ENCODE measurements at places on chromosomes 7 and 10. TPM values are rescaled to one million over a fixed set of nuclear protein-coding genes. Genes with fewer than 3 reads are reported as not detected.

GRCh38 chr7:116726149-116726548 is 54.2 kb downstream of the MET start:
- H3K27me3 ChIP-seq, result no peaks in the 10 kb centered on the region
- H3K4me3 ChIP-seq, result no peak overlapping the region
- no peak overlapping the region for H3K27ac ChIP-seq
- no peaks in the 10 kb centered on the region for H3K36me3 ChIP-seq

Gene PNLIPRP1
- total RNA-seq, result not detected

Gene RHOBTB1
- total RNA-seq, result 24.8 TPM

- H3K4me1 ChIP-seq, result no peaks in the 10 kb centered on the region
- no peaks in the 10 kb centered on the region for H3K36me3 ChIP-seq
Observed at GRCh38 chr10:124302951-124303505, 115.7 kb downstream of the OAT start.

Gene HKDC1
- not detected for total RNA-seq

Gene UTF1
- 12.2 TPM for total RNA-seq

GRCh38 chr10:47092831-47093230 is 181.6 kb downstream of the PTPN20 start:
- no peak for DNase-seq
- H3K4me1 ChIP-seq, result no peaks in the 10 kb centered on the region
- H3K27ac ChIP-seq, result no peak overlapping the region
- no peak overlapping the region for H3K4me3 ChIP-seq
- H3K36me3 ChIP-seq, result no peaks in the 10 kb centered on the region

DNA sequence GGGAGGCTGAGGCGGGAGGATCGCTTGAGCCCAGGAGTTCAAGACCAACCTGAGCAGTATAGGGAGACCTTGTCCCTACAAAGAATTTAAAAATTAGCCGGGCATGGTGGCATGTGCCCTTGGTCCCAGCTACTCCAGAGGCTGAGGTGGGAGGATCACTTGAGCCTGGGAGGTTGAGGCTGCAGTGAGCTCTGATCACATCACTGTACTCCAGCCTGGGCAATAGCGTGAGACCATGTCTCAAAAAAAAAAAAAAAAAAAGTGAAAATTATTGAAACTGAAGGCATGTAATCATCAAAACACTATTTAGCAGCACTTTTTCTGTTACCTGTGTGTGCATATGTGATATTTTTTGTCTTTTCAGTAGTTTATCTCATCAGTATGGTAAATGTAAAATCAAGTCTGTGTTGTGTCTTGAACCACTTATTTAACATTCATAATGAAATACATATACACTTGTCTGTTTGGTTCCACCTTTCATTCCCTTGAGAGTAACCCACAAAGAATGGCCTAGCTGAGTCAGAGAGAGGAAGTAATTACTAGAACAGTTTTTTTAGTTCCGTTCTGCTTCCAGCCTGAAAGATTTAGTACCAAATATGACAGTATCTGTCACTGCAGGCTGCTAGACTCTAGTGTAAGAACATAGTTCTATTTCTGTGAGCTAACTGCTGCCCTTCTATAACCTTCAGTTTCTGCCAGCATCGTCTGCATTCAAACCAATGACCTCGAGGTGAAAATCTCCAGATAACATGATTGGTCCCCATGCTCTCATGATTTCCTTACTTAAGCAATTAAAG is 68.6 kb downstream of the MMRN2 start:
- H3K27ac ChIP-seq, result peak overlapping the region; percentile 5
- no peak overlapping the region for H3K4me3 ChIP-seq

- H3K27ac ChIP-seq, result no peak overlapping the region
- H3K27me3 ChIP-seq, result no peaks in the 10 kb centered on the region
- H3K36me3 ChIP-seq, result no peaks in the 10 kb centered on the region
- H3K4me1 ChIP-seq, result peaks cover 10% of the 10 kb centered on the region
Observed at GRCh38 chr7:107564553-107565298, 955 bp downstream of the DUS4L start.

DNA sequence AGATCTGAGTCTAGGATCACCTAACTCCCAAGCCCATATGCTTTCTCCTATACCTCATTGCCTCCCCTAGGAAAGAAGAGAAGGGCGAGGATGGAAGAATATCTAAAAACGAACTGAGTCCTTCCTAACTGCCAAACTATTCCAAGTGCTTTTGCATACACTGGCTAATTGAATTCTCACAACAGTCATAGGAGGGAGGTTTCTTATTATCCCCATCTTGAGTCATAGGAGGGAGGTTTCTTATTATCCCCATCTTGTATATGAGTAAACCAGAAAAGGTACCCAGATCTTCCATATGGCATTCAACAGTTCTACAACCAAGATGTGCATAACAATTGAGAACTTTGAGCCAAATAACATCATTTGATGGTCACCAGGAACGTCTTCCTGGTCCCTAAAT is 13.1 kb upstream of the FAM204A start:
- DNase-seq, result no peak
- H3K36me3 ChIP-seq, result no peaks in the 10 kb centered on the region
- no peak overlapping the region for H3K27ac ChIP-seq
- no peaks in the 10 kb centered on the region for H3K27me3 ChIP-seq

DNA sequence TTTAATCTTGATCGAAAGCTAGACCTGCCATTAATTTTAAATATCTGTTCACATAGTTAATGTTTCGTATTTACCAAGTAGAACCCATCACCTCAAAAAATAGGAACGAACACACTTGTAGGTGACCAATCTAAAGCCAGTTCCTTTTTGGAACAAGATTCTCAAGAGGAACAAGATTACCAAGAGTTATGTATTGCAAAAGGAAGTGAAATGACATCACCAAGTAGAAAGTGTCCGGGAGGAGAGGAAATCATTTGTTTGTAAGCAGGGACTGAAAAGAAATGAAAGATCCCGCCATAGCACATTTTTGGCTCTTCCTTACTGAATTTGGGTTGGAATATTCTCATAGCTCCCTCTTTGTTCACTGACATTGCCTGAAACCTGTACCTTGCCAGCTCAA is 1200.5 kb downstream of the SORCS1 start:
- H3K4me1 ChIP-seq, result no peaks in the 10 kb centered on the region
- no peak for DNase-seq
- H3K4me3 ChIP-seq, result no peak overlapping the region
- no peak overlapping the region for H3K27ac ChIP-seq

DNA sequence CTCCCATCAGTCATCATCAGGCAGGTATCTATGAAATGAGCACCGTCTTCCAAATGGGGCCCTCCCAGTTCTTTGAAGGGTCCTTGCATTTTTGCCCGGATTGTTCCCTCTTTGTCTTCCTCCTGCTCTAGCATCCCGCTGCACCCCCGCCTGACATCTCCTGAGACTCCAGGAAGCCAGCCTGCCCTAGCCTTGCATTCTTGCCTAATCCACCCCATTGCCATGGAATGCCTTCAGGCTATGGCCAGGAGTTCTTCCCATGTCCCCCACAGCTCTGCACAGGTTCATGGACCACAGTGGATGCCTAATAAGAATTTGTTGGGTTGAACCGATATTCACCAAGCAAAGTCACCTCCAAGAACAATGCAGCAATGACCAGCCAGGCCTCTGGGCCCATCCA is 62.1 kb downstream of the ZMIZ1 start:
- H3K36me3 ChIP-seq, result no peaks in the 10 kb centered on the region
- peak; percentile 62 for DNase-seq
- H3K4me3 ChIP-seq, result no peak overlapping the region
- H3K4me1 ChIP-seq, result peaks cover 69% of the 10 kb centered on the region
- H3K27me3 ChIP-seq, result no peaks in the 10 kb centered on the region
- no peak overlapping the region for H3K27ac ChIP-seq

- no peak for DNase-seq
- no peaks in the 10 kb centered on the region for H3K4me1 ChIP-seq
Observed at GRCh38 chr7:48522692-48523091, 351.4 kb downstream of the ABCA13 start.

GRCh38 chr7:30406664-30407425 is 71.7 kb downstream of the NOD1 start:
- H3K4me3 ChIP-seq, result no peak overlapping the region
- no peak overlapping the region for H3K27ac ChIP-seq

DNA sequence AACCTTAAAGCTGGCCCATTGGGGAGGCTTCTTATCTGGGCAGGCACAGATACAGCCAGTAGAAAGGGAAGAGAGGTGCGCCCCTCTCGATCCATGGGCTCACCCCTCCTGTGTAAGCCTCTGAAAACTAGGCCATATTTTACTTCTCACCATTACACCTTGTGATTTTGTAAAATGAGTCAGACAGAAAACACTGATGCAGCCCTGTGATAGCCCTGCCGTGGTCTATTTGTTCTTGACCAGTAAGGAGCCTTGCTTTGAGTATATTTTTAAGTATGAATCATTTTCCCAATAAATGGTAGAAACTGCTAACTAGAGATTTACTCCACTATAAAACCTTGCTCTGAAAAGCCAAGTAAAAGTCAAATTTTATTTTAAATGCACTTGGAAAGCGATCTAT is 329.8 kb upstream of the MBL2 start:
- H3K36me3 ChIP-seq, result no peaks in the 10 kb centered on the region
- no peaks in the 10 kb centered on the region for H3K27me3 ChIP-seq
- H3K27ac ChIP-seq, result no peak overlapping the region
- DNase-seq, result no peak
- no peaks in the 10 kb centered on the region for H3K4me1 ChIP-seq

Gene COL17A1
- total RNA-seq, result 0.04 TPM

Gene CDK1
- 168 TPM for total RNA-seq

- H3K4me3 ChIP-seq, result no peak overlapping the region
- no peak overlapping the region for H3K27ac ChIP-seq
- no peak for DNase-seq
- no peaks in the 10 kb centered on the region for H3K36me3 ChIP-seq
- no peaks in the 10 kb centered on the region for H3K27me3 ChIP-seq
Observed at GRCh38 chr7:96040250-96040772, 268.0 kb downstream of the DYNC1I1 start.

DNA sequence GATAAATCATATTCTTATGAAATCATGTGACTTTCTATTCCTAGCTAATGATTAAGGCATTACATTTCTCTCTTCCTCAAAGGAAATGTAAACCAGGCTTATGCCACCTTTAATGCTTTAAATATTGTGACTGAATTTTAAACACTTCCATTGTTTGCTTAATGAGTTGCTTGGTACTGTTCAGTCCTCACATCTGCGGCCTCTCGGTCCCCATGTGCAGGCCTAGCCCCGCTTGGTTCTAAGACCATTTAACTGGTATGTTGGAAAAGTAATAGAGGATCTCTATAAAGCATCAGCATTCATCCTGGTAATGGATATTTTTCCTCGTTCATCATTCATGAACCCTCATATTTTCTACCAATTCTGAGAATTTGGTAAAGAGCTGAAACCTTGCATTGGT is 27.4 kb downstream of the THSD7A start:
- DNase-seq, result no peak
- no peak overlapping the region for H3K27ac ChIP-seq
- H3K4me3 ChIP-seq, result no peak overlapping the region
- no peaks in the 10 kb centered on the region for H3K4me1 ChIP-seq
- no peaks in the 10 kb centered on the region for H3K27me3 ChIP-seq

Gene ATG9B
- total RNA-seq, result 1.2 TPM

Gene TWIST1
- total RNA-seq, result 0.24 TPM

DNA sequence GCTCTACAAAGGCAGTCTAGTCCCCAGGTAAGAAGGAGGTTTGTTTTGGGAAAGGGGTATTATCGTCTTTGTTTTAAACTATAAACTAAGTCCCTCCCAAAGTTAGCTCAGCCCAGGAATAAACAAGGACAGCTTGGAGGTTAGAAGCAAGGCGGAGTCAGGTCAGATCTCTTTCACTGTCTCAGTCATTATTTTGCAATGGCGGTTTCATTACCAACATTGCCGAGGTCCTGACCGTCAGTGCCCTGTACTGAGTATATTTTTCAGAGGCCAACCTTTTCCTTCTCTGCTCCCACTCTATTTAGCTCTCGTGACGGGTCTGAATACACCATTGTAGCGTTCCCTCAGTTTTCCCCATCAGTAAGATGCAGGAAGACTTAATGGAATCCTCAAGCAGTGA is 184.5 kb downstream of the PRKCQ start:
- no peaks in the 10 kb centered on the region for H3K27me3 ChIP-seq
- H3K4me1 ChIP-seq, result peaks cover 8% of the 10 kb centered on the region
- no peaks in the 10 kb centered on the region for H3K36me3 ChIP-seq
- H3K27ac ChIP-seq, result no peak overlapping the region
- DNase-seq, result no peak

DNA sequence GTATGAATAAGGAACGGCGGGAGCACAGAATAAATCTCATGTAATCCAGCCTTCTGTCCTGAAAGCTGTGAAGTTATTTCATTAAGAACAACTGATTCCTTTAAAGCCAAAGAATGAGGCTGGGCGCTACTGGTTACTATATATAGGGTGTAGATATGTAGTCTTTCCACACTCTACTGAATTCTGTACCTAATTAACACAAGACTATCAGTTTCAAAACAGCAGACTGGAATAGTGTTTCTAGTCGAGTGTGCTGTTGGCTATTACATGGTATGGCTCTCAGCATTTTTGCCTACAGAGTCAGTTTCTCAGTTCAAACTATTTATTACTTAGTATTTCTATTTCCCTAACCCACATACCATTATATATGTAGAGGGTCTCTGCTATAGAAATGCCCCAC is 163.3 kb downstream of the THSD7A start:
- H3K27me3 ChIP-seq, result no peaks in the 10 kb centered on the region
- no peak overlapping the region for H3K27ac ChIP-seq
- DNase-seq, result no peak
- H3K4me1 ChIP-seq, result no peaks in the 10 kb centered on the region
- no peak overlapping the region for H3K4me3 ChIP-seq
- no peaks in the 10 kb centered on the region for H3K36me3 ChIP-seq

DNA sequence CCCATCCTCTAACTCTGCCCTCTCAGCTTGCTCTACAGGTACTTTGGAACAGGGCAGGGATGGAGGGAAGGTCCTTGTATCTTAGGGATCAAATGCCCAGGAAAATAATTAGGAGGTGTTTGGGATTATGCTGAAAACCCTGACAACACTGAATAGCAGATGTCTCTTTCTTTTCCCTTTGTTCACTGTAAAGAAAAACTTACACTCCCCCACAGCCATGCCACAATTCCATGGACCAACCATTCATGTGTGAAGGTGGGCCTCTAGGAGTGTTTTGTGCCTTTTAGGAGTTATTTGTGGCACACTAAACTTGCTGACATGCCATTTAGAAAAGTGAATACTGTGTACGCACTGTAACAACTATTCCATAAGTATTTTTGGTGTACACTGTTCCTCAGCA is 108.1 kb downstream of the SNX10 start:
- no peak overlapping the region for H3K27ac ChIP-seq
- no peaks in the 10 kb centered on the region for H3K36me3 ChIP-seq
- H3K4me1 ChIP-seq, result peaks cover 18% of the 10 kb centered on the region
- H3K4me3 ChIP-seq, result peak overlapping the region; percentile 84
- no peak for DNase-seq

Gene EN2
- not detected for total RNA-seq

GRCh38 chr7:40115936-40116335 is 18.5 kb downstream of the MPLKIP start:
- no peak overlapping the region for H3K4me3 ChIP-seq
- no peaks in the 10 kb centered on the region for H3K4me1 ChIP-seq
- no peak overlapping the region for H3K27ac ChIP-seq
- DNase-seq, result no peak
- H3K27me3 ChIP-seq, result no peaks in the 10 kb centered on the region
- H3K36me3 ChIP-seq, result no peaks in the 10 kb centered on the region

Gene KLF14
- total RNA-seq, result not detected

Gene HTR7
- total RNA-seq, result 41.0 TPM

Gene PLEKHA8
- 44.9 TPM for total RNA-seq

GRCh38 chr7:2003451-2003930 is 229.3 kb downstream of the MAD1L1 start:
- H3K4me3 ChIP-seq, result no peak overlapping the region
- DNase-seq, result no peak
- no peak overlapping the region for H3K27ac ChIP-seq
- no peaks in the 10 kb centered on the region for H3K27me3 ChIP-seq
- no peaks in the 10 kb centered on the region for H3K36me3 ChIP-seq
- no peaks in the 10 kb centered on the region for H3K4me1 ChIP-seq
